ENCODE measurements at places on chromosomes 16 and 17. TPM values are rescaled to one million over a fixed set of nuclear protein-coding genes. Genes with fewer than 3 reads are reported as not detected.

DNA sequence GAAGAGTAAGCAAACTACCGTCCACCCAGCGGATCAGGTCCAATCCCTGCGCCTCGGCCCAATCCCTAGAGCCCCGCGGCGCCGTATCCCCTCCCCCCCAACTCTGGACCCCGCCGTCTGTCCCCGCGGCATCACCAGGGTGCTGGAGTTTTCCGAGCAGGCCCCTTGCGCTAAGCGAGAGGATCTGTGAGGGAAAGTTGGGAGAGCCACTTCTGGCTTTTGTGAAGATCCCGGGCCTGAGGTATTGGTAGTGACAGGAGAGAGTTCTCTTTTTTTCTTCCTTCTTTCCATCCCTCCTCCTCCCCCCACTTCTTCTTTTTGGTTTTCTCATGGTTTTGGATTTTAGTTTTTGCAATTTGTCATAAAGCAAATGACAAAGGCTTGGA, 3.5 kb upstream of the DLX4 start:
- no peak for DNase-seq

GRCh38 chr16:48607056-48607825, 2.7 kb downstream of the N4BP1 start:
- DNase-seq, result peak; percentile 37

DNA sequence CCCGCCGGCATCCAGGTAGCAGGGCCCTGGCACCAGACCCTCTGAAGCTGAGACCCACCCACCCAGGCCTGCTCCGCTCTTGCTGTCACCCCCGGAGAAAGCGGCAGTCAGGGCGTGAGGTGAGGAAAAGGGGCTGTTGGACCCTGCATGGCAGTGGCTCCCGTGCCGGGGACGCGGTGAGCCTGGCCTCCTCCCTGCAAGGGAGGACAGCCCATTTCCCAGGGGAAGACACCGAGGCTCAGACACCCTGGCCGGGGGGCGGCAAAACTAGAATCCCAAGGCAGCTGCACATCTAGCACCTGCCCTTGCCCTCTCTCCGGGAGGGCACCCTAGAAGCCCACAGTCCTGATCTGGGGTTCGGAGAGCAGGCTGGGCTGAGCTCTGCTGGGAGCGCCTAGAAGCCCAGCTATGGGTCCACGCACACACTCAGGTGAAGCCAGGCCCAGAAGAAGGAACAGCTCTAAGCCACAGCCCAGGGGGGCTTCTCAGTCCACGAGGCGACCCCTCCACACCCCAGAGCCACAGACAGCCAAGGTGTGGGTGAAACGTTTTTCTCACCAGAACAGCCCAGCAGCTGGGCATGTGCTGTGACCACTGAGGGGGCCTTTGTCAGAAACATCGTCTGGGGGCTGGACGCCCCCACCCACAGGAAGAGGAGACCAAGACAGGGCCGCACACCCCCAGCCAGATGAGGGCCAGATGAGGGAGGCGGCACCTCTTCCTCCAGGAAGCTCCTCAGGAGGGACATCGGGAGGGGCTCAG, 22.4 kb downstream of the SLC7A5 start:
- no peak for DNase-seq

- DNase-seq, result no peak
These were observed 64.5 kb downstream of the NDE1 start for GRCh38 chr16:15714393-15715172.

DNA sequence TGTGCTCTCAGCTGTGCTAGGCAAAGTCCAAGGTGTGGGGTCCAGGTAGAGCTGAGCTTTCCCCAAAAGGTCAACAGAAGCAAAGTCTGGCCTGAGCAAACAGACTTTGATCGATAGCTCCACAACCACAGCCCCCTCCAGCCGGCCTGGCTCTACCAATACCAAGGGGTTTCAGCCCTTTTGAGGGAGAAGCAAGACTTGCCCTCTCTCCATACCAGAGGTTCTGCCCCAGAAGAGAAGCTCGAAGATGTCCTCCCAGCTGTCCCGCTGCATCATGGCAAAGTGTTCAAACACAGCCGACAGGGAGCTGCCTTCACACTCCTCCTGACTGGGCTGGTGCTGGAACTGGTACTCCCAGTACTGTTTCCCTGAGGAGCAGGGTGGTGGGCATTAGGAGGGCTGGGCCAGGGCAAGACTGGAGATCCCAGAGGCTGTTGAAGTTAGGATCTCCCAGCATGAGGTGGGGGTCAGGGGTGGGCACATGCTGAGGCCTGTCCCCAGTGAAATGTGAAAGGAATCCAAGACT, 1.7 kb downstream of the VTN start:
- no peak for DNase-seq

GRCh38 chr16:23333034-23333579, 31.0 kb downstream of the SCNN1B start:
- DNase-seq, result no peak

GRCh38 chr17:14331225-14331981, 30.5 kb downstream of the HS3ST3B1 start:
- no peak for DNase-seq

GRCh38 chr17:40779181-40779909, 3.0 kb downstream of the KRT27 start:
- peak; percentile 53 for DNase-seq

- no peak for DNase-seq
These were observed 158.4 kb upstream of the IRX3 start for GRCh38 chr16:54444851-54445458.

GRCh38 chr17:65345261-65346005, 208.3 kb downstream of the RGS9 start:
- DNase-seq, result no peak

GRCh38 chr17:78359997-78360370, at the start of gene SOCS3:
SOCS3 (minus strand) TSS chr17:78360077; CDS start chr17:78359095, 982 bp downstream.
- DNase-seq, result peak; percentile 98

DNA sequence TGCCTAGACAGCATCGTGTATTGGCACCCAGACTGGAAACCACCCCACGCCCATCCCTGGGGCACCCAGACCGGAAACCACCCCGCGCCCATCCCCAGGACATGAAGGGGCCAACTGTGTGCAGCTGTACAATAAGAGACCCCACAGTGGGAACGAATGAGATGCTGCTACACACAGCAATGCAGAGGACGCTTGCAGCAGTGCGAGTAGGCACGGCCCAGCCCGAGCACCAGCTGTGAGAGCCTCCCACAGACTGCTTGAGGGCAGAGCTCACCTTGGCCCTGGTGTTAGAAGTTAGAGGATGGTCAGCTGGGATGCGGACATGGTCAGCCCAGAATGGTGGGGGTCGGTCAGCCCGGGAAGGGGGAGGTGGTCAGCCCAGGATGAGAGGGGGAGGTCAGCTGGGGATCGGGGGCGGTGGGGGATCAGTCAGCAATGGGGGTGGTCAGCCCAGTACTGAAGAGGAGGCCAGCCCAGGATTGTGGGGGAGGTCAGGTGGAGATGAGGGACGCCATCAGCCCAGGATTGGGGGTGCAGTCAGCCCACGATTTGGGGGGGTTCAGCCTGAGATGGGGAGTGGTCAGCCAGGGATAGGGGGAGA, 340.0 kb downstream of the C16orf95 start:
- DNase-seq, result no peak

GRCh38 chr16:87391324-87391949, 699 bp upstream of the MAP1LC3B start:
- DNase-seq, result no peak

- peak; percentile 52 for DNase-seq
These were observed 2.4 kb downstream of the THRA start for GRCh38 chr17:40064971-40065768.

DNA sequence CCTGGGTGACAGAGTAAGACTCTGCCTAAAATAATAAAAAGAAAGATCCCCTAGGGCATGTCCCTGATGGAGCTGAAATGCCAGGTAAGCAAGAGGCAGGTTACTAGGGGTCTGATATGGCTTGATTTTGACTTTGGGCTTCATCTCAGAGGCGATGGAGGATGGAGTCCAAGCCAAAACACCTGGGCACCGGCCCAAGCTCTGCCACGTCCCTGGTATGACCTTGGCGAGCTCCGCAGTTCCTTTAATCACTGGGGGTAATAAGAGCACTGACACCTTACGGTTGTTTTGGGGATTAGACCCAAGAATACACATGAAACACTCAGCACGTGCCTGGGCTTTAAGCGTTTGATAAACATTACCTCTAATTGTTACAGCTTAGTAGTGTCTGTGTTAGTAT, 350.8 kb upstream of the HSBP1 start:
- no peak for DNase-seq

GRCh38 chr17:15232517-15232915, 32.6 kb downstream of the PMP22 start:
- no peak for DNase-seq

- DNase-seq, result peak; percentile 43
These were observed 191.0 kb downstream of the PRKCA start for GRCh38 chr17:66493283-66494019.

DNA sequence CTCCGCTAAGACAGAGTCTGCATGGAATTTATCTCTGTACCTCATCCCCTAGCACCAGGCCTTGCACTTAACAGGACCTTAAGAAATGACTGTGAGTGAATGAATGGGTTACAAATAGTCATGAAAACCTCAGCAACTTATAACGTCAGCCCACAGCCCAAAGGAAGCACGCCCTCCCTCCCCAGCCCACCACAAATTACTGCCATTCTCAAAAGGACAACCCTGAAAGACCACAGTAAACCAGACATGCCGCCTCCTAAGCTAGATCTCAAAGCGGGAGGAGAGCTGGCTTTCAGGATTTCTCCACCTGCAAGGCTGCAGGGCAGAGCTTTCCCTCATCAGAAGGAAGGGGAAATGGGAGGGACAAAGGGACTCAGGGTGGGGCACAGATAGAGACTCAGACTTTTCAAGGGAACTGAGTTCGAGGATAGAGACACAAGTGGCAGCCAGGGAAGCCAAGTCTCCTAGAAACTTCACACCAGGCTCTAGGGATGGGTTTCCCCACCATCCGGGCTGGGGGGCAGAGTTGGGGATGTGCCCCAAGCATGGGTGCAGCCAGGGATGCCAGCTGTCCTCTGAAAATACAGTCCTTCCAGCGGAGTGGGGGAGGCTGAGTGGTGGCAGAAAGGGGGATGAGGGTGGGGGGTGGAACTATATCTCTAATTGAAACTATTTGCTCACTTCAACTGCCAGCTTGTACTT, 56.7 kb downstream of the PLXDC1 start:
- DNase-seq, result no peak

- no peak for DNase-seq
These were observed 136.1 kb downstream of the GSG1L start for GRCh38 chr16:27927266-27927901.

- no peak for DNase-seq
These were observed 30.9 kb downstream of the CMTM3 start for GRCh38 chr16:66635406-66635805.

DNA sequence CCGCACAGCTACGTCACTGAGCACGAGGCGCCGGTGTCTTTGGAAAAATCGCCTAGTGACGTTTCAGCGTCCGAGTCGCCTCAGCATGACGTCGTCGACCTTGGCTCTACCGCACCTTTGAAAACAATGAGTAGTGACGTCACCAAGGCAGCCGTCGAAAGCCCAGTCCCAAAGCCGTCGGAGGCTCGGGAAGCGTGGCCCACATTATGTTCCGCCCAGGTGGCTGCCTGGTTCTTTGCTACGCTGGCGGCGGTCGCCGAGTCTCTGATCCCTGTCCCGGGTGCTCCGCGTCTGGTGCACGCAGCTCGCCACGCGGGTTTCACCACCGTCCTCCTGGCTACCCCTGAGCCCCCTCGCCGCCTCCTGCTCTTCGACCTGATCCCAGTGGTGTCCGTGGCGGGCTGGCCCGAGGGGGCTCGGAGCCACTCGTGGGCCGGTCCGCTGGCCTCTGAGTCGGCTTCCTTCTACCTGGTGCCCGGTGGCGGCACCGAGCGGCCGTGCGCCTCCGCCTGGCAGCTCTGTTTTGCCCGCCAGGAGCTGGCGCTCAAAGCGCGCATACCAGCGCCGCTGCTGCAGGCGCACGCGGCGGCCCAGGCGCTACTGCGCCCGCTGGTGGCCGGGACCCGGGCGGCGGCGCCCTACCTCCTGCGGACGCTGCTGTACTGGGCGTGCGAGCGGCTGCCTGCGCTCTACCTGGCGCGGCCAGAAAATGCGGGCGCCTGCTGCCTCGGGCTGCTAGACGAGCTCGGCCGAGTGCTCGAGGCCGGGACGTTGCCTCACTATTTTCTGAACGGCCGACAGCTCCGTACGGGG, 1.5 kb downstream of the TMEM102 start:
- DNase-seq, result peak; percentile 87

DNA sequence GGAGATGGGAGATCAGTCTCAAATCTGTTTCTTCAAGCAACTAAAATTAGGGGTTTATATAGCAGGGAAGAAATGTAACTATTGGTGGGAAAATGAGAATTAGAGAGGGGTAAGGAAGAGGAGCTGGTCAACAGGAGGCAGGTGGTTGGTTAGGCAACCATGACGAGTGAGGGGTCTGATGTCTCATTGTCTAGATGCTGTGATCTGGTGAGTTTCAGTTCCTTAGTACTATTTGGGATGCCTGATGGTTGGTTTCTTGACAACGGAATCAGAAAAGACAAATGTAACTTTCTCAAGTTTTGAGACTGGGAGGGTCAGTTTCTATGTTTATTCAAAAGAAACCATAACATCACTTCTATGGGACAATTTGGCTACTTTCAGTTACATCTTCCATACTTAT, 415.3 kb upstream of the C16orf82 start:
- DNase-seq, result no peak

- DNase-seq, result no peak
These were observed 28.8 kb downstream of the PRKAR1A start for GRCh38 chr17:68540981-68541380.

GRCh38 chr17:80999536-81000333, 8.1 kb downstream of the CHMP6 start:
- no peak for DNase-seq

DNA sequence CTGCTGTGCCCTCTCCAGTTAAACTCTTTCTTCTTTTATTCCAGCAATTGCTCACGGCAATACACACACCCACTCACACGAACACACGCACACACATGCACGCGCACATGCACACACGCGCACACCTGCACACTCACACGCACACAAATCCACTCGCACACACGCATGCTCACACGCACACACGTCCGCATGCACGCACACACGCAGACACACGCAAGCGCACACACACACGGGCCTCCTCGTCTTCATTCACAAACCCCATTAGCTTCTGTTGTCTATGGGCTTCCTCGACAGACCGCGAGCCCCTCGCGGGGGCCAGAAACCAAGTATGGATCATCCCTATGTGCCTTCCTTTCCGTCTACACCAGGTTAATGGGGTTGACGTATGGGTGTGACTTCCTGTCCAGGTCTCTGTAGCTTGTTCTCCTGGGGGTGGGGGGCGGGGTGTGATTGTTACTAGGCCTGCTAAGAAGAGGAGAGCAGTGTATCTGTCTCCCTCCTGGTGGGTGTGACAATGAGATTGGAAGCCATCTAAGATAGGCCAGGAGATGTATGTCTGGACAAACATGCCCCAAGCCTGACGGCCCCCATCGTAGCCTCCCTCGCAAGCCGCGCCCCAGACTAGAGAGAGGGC, 670 bp upstream of the CTF1 start:
- peak; percentile 32 for DNase-seq

- DNase-seq, result no peak
These were observed 11.9 kb downstream of the DNAAF8 start for GRCh38 chr16:4746215-4746614.

Gene OTOP3
- not detected for polyA plus RNA-seq

Gene NGFR
- 0.13 TPM for polyA plus RNA-seq

Gene RAB37
- polyA plus RNA-seq, result 1.1 TPM

Gene KRT40
- polyA plus RNA-seq, result not detected

Gene NPIPA1
- 61.2 TPM for polyA plus RNA-seq

Gene ABHD15
- 15.8 TPM for polyA plus RNA-seq

Gene CACNA1G
- 9.0 TPM for polyA plus RNA-seq

Gene KRTAP9-8
- not detected for polyA plus RNA-seq

Gene SLC35G6
- not detected for polyA plus RNA-seq

Gene GNAO1
- polyA plus RNA-seq, result 0.24 TPM

Measured in A549 (cell line).